Coronary artery (tissue), 2 donors: ENCODE measurements at places on chromosomes 1 and 21.

DNA sequence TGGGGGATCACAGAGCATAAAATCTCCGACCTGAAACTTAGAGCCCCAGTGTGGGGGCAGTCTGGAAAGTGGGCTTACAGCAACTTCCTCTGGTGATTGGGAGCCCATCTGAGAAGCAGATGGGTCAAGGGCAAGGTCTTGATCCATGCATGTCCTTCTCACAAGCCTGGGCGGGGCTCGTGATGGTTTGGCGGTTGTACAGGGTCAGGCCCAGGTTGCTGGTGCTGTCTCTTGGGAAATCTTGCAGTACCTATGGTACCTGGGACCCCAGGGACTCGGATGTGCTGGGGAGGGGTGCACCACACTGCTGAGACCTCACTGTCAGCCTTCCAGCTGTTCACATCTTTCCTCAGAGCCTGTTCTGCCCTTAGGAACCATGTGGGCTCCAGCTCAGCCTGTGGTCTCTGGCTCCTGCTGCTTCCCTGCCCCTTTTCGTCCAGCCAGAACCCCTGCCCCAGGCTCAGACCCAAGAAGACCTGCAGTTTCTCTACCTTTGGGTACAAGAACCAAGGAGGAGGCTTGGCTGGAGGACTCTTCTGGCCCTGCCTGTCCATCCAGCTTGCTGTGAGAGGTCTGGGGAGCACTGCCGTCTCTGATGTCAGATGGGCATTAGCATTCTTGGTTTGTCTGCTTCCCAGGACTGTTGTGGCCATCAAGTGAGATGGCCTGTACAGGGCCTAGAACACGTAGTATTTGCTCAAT lies 24.5 kb downstream of the WNT4 start:
- DNase-seq, result no peak

- DNase-seq, result no peak
These were observed 281.7 kb upstream of the ESRRG start for GRCh38 chr1:217004776-217005436.

GRCh38 chr1:23325393-23325792 lies 18.7 kb downstream of the HNRNPR start:
- DNase-seq, result no peak

GRCh38 chr1:10829965-10830515 lies 33.6 kb upstream of the CASZ1 start:
- no peak for DNase-seq

DNA sequence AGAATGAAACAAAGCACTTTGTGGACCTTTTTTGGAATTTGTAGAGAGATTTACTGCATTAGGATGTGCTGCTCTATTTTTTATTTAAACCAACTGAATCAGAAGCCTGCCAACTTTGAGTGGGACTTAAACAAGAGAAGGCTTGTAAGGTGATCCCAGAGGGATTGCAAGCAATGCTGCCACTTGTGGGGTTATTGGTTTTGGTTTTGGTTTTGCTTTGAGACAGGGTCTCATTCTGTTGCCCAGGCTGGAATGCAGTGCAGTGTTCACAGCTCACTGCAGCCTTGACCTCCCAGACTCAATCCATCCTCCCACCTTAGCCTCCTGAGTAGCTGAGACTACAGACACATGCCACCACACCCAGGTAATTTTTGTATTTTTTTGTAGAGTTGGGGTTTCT lies 32.2 kb upstream of the GNG5 start:
- no peak for DNase-seq

- DNase-seq, result no peak
These were observed 16.4 kb downstream of the RPS6KA1 start for GRCh38 chr1:26545969-26546323.

GRCh38 chr1:117670976-117671780 lies 65.3 kb downstream of the TENT5C start:
- DNase-seq, result peak; percentile 38

- no peak for DNase-seq
These were observed 111.7 kb downstream of the ADGRL4 start for GRCh38 chr1:78894811-78895210.

- DNase-seq, result no peak
These were observed 48.6 kb downstream of the PCP4 start for GRCh38 chr21:39915881-39916280.

- no peak for DNase-seq
These were observed 39.5 kb upstream of the C1orf87 start for GRCh38 chr1:60113028-60113427.

DNA sequence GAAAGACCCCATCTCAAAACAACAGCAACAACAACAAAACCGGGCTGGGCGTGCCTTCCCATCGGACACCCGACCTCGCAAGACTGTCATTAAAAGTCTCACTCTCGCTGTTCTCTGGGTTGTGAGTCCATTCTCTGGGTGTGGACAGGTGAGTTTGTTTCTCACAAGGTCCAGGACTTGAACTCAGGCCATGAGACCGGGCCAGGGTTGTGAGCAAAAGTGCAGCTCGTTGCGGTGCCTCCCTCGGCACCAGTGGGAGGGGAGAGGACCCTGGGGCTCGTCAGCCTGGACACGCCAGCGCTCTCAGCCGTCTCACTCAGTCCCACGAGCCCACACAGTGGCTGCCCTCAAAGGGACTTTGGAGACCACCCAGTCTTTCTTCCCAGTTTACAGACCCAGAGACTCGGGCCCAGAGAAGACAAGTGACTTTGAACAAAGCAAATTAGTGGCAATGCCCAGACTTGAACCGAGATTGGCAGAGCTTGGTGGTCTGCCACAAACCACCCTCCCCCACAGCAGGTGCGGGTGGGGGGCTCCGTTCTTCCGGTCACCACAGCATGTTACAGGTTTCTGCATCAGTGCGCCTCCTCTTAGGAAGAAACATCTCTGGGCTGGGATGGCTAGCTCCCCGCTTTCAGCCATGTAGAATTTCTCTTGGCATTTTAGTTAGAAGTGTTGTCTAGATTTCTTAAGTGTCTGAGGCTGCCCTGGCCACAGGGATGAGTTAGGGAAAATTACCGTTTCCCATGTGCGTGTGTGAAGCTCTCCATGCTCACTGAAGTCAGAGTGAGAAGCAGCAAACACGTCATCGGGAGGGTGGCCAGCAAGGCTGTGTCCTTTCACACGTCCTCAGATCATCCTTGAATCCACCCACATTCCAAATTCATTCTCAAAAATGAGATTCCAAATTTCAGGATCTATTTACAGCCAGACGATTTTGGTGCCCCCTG lies 28.3 kb downstream of the LRRC3 start:
- no peak for DNase-seq

GRCh38 chr1:22330760-22331119 lies 120.9 kb upstream of the ZBTB40 start:
- DNase-seq, result no peak

DNA sequence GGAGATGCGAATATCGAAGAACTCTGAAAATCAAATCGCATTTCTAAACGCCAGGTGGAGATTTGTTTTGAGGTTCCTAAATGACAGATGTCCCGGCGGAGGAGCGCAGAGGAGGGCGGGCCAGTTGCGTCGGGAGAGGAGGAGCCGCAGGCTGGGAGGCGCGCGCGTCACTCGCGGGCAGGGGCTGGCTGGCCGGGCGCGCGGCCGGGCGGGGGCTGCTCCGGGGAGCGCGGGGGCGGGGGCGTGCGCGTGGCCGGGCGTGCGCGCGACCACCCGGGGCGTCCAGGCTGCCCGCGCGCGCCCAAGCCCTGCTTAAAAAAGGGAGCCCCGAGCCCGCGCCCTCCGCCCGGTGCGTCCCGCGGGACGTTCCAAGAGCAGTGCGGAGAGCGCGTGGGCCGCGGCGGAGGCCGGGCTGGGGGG lies 47.3 kb downstream of the H3-3A start:
- peak; percentile 92 for DNase-seq

- DNase-seq, result no peak
These were observed 53.0 kb upstream of the DESI2 start for GRCh38 chr1:244599937-244600350.

DNA sequence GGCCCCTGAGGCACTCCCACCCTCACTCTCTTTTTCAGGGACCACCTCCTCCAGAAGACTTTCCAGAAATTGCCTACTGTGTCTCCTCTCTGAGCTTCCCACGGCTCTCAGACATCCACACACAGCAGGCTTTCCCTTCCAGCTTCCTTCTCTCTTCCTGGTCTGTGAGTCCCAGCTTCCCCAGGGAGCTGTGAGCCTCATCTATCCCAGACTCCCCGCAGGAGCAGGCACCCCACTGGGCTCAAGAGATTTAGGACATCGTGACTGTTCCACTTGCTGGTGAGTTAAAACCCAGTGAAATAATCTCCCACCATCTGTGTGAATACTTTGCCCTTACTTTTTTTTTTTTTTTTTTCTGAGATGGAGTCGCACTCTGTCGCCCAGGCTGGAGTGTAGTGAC lies 22.0 kb upstream of the PRELP start:
- DNase-seq, result no peak

DNA sequence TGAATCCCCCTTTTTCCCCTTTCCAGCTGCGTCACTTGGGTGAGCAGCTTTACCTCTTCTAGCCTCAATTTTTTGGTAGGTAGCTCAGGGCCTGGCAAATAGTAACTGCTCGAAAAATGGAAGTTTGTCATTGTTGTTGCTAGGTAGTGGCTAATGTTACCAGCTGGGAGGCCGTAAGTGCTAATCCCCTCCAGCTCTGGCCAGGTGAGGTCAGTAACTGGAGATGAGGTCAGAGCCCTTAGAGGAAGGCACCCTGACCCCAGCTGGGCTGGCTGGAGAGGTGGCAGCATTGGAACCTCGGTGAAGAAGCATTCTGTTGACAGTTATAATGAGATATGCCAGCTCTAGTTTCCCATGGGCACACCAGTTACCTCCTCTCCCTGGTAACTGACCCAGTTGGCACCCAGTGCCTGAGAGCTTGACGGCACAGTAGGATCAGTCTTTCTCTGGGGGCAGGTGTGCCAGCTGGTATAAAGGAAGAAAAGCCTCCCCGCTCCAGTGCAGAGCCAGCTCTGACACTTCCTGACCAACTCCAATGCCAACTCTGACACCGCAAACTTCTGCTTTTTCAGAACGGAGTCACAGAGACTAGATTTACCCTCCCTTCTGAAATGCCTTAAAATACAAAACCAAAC lies 35.0 kb upstream of the SLC2A1 start:
- no peak for DNase-seq

GRCh38 chr21:36127977-36128376 lies 6.9 kb upstream of the CBR3 start:
- no peak for DNase-seq

DNA sequence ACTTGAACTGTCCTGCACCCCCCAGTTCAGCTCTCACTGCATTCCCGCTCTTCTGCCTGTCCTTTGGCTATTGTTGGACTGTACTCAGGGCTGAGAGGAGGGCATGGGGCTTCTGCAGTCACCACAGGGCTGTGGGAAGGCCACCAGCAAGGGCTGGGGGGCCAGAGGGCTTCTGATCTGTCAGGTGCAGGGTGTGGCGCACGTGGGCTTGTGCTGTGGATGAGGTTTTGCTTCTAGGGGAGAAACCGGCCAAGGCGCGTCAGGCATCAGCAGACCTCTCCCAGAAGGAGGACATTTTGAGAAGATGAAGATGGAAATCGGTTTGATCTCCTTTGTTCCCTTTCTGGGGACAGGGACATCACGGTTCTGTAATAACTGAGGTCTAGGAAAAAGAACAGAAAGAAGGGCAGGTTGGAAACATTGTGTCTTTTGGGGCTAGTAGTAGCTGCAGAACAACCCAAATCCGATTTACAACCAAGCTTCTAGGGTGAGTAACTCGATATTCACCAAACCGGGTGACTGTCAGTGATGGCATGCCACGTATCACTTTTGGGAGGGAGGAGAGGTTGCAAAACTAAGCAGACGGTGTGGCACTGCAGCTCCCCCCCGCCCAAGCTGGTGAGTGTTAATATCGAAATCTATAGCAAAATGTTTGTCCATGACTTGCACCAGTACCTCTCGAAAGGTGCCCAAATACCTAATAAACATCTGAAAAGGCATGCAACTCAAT lies 40.9 kb downstream of the AGPAT3 start:
- no peak for DNase-seq

GRCh38 chr1:160351629-160352028 lies 8.4 kb downstream of the NCSTN start:
- DNase-seq, result no peak

DNA sequence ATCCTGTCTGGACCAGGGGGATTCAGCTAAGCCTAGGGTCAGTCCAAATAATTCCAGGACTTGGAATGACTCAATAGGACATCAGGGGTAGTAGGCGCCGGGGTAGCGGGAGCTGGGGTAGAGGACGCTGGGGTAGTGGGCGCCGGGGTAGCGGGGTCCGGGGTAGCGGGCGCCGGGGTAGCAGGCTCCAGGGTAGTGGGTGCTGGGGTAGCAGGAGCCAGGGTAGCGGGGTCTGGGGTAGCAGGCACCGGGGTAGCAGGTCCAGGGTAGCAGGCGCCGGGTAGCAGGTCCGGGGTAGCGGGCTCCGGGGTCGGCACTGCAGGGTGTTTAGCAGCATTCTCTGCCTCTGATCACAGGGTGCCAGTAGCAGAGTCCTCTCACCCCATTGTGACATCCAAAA lies 248.9 kb downstream of the KCNJ6 start:
- no peak for DNase-seq

GRCh38 chr1:29532285-29532684 lies 296.0 kb downstream of the PTPRU start:
- DNase-seq, result peak; percentile 1

GRCh38 chr1:77415579-77415978 lies 133.8 kb downstream of the AK5 start:
- no peak for DNase-seq

DNA sequence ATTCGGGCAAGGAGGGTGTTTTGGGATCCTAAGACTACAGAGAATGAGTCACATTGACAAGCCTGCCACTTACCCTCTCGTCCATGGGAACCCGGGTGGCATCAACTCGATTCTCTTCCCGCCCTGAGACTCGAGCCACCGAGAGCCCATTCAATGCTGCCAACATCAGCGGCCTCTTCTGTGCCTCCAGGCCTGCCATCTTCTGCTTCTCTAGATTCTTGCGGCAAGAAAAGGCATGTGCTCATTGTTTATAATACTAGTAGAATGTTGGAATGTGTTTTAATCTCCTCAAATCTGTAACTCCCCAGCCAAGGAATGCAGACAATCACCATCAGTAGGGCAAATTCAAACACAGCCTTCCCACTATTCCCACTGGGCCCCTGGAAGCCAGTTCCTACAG lies 96.9 kb downstream of the SMYD2 start:
- no peak for DNase-seq

- DNase-seq, result no peak
These were observed 54.0 kb upstream of the BEND5 start for GRCh38 chr1:48830715-48831114.

DNA sequence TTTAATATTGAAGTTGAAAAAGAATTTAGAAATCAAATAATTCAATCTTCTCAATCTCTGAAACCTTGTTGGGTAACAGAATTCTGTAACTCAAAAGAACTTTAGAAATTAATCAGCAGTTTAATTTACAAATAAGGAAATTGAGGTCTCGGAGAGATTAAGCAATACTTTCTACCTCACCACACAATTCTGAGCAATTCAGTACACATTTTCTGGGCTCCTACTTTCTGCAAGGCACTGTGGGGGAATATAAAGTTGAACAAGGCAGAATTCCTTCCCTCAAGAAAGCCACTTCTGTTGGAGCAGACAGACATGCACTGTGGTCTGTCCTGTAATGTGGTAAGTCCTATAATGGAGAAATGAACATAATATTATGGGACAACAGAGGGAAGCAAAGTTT lies 47.7 kb downstream of the MEF2D start:
- no peak for DNase-seq

DNA sequence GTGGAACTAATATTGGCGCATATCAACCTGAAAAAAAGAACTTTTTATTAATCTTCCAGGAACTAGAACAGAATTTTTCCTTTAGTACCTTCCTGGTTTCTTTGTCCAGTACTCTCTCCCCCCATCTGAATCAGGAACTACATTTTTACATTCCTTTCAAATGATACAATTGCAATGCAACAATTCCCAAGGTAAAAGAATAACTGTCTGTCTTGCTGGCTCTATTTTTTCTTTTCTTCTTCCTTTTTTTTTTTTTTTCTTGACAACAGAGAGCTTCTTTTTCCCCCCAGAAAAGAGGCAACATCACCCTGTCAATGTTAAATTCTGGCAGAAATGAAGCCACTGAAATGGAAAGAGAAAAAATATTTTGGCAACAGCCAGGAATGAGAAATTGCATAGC lies 4.5 kb upstream of the CD101 start:
- DNase-seq, result no peak
